ENCODE measurements at places on chromosomes 7 and 10.

GRCh38 chr10:127903789-127904188 lies 3.1 kb upstream of the PTPRE start:
- no peak for DNase-seq

- DNase-seq, result peak; percentile 52
Observed at GRCh38 chr7:28551331-28551730, 139.0 kb downstream of the CREB5 start.

GRCh38 chr7:12722636-12723605 lies 35.5 kb downstream of the ARL4A start:
- DNase-seq, result peak; percentile 5

DNA sequence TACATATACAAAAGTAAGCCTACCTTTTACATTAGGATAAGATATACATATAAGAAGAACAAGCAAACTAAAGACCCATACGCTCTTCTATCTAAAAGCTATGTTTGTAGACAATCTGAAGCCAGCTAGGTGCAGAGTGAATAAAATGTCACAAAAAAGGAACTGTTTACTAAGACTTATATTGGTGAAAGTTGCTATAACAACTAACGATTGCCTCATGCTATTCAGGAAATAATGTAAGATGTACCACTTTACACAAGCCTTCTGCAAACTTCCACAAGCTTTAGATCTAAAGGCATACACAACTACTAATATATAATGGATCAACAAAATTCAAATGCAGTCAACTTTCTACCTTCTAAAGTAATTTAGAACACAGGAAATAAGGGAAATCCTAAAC lies 175.1 kb downstream of the SRPK2 start:
- DNase-seq, result no peak

GRCh38 chr10:18214691-18215563 lies 74.7 kb downstream of the CACNB2 start:
- peak; percentile 73 for DNase-seq

DNA sequence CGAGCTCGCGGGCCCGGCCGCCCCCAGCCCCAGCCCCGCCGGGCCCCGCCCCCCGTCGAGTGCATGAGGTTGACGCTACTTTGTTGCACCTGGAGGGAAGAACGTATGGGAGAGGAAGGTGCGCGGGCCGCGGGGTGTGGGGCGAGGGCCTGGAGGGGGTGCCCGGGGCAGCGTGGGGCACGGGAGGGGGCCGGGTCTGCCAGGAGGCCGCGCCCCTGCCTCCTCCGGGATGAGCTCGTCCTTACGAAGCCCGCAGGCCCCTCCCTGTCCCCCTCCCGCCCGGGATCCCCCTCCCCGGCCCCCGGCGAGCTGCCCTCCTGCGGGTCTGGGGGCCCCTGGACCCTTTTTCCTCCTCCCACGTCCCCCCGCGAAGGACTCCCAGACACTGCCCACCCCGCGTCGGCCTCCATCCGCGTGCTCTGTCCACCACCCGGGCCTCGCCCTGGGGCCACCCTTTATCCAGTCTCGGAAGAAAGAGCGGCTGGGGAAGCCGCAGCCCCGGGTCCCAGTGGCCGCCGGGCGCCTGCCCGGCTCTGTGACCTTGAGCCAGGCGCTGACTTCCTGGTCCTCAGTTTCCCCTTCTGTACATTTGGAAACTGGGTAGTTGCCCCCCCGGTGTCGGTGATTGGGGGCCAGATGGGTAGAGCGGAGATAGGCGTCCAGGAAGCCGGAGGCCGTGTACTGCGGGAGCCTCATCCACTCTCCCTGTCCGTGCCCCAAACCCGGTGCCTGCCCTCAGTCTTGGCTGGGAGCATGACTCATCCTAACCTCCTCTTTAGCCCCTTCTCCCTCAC lies 521 bp downstream of the LIMK1 start:
- peak; percentile 59 for DNase-seq

GRCh38 chr7:96426027-96426426 lies 104.1 kb upstream of the SLC25A13 start:
- DNase-seq, result no peak

GRCh38 chr7:67301667-67302066 lies 305.0 kb downstream of the TYW1 start:
- DNase-seq, result peak; percentile 25

DNA sequence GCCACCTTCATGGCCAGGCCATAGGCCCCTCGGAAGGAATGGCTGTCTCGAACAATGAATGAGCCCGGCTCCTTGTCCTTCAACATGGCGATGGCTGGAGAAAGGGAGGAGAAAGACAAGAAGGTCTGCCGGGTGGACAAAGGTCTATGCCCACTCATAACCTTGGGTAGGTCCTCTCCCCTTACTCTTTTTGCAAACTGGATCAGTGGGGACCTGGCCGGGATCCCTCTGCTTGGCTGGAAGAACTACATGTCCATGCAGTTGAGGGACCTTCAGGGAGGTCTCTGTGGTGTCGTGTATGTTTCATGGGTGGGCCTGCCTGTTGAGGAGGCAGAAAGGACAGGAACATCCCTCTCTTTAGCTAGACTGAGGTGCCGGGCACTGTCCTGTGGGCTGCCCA lies 284.8 kb downstream of the TNS3 start:
- DNase-seq, result no peak

DNA sequence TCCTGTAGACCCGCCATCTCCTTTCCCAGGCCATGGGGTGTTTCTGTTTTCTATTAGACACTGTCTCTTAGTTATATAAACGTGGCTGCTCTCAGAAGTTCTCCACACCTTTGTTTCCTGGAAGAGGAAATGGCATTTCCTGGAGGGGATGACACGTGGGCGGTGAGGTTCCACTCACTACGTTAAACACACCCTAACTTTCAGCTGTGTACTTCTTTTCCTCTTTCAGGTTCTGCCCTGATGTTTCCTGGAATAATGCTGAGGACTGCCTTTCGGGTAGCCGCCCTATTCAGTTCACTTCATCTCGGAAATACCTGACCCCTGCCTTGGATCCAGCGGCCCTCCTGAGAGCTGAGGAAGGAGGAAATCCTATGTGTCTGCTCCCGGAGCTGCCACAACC lies 3.4 kb upstream of the PRKCQ start:
- DNase-seq, result no peak

DNA sequence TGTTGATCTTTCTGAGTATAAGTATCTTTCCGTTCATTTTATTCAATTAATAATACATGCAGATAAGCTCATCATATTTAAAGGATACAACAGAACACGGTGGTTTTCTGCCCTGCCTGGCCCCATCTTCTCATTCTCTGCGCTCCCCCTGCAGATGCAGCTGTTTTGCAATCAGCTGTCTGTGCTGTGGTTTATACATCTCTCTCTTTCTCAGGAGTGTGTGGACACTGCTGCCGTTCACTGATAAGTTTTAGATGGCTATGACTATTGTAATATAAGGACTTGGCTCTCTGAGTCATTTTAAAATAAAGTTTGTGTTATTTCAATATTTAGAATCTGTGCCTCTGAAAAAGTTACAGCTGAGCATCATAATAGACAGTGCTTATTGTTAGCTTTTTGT lies 54.5 kb downstream of the CUL1 start:
- DNase-seq, result peak; percentile 65

DNA sequence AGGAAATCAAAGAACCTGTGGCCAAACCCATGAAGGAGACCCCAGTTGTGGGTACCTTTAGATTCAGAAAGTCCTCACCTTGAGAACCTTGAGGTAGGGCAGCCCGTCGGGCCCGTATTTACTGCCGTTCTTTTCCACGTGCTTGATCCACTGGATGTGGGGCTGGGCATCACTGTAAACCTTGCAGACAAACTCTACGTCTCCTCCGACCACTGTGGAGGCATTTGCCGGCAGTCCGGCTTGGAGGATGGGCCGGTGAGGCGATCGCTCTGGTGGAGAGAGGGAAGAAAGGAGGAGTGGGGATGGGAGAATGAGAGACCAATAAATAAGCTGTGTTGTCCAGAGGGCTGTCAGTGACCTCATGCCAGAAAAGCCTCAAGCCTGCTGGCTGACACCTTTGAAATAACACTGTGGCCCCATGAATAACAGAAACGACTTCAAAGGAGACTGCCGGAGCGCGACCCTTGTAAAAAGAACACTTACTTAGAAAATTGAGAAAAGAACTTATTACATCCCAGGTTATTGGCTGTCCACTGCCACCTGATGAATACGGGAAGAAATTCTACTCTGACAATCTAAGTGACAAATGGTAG lies 78.2 kb downstream of the FGFR2 start:
- DNase-seq, result no peak

DNA sequence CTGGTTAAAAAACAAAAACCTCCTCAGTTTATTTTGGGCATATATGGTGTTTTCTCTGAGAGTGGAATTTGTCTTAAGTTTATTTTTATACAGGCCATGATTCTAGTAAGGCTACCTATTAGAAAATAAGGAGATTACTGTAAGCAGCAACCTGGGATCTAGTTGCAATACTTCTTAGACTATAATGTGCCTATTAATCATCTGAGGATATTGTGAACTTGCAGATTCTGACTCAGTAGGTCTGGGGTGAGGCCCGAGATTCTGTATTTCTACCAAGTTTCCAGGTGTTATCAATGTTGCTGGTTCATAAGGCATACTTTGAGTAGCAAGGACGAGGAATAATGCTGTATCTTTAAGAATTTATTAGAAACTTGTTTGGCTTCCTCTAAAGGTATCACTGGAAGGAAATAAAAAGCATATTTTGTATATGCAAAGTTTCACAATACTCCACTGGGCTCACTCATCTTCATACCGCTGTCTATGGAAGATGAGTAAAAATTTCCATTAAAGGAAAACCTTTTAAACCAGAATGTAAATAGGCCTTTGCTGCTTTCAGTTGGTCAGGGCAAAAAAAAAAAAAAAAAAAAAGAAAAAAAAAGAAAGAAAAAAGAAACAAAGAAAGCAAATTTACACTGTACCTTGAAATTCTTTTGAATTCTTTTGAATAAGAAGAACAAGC lies 105.8 kb downstream of the BMPER start:
- DNase-seq, result peak; percentile 48

- DNase-seq, result no peak
Observed at GRCh38 chr7:136555933-136556332, 312.5 kb upstream of the CHRM2 start.

- no peak for DNase-seq
Observed at GRCh38 chr7:35355911-35356310, 102.0 kb upstream of the TBX20 start.

- DNase-seq, result peak; percentile 11
Observed at GRCh38 chr10:18582803-18583202, 68.6 kb downstream of the NSUN6 start.

- DNase-seq, result peak; percentile 49
Observed at GRCh38 chr10:129545261-129545660, 78.2 kb downstream of the MGMT start.

GRCh38 chr7:22675917-22676343 lies 51.1 kb upstream of the IL6 start:
- DNase-seq, result peak; percentile 86

- DNase-seq, result no peak
Observed at GRCh38 chr10:133613699-133614098, 12.9 kb downstream of the FRG2B start.

- no peak for DNase-seq
Observed at GRCh38 chr10:12503311-12503710, 154.0 kb downstream of the CAMK1D start.

DNA sequence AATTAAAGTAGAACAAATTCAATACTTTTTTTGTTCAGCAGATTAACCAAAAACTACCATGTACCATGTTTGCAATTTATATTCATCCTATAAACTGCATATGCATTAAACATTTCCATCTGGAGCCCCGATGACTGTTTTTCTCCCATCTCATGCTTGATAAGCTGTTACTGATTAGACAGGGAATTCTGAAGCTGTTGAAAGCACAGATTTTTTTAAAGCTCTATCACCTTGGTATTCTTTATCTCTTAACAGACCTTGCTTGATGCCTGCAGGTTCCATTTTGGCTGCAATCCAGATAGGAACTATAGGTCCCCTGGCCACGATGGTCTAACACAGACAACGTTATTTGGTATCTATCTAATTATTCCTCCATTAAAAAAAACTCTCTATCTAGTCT lies 961.7 kb downstream of the CNTNAP2 start:
- DNase-seq, result no peak

- DNase-seq, result no peak
Observed at GRCh38 chr10:45495438-45496152, 121.6 kb downstream of the ALOX5 start.

- DNase-seq, result no peak
Observed at GRCh38 chr10:30125496-30125895, 66.1 kb upstream of the JCAD start.

GRCh38 chr10:115335366-115335765 lies 242.2 kb downstream of the ATRNL1 start:
- DNase-seq, result no peak

DNA sequence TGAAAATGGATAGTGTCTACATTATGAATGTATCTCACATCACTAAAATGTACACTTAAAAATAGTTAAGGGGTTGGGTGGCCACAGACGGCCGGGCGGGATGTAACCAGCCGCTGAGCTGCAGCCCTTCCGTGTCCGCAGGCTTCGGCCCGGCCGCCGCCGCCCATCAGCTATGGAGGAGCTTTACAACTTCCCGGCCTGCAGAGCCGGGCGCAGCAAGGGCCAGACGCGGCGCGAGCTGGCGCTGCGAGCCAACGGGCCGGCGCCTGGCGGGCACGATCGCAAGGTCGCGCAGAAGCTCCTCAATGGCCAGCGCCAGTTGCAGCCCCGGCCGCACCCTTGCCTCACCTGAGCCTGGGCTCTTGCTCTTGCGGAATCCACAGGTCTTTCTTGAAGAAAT lies 69.1 kb downstream of the KMT2C start:
- DNase-seq, result no peak

DNA sequence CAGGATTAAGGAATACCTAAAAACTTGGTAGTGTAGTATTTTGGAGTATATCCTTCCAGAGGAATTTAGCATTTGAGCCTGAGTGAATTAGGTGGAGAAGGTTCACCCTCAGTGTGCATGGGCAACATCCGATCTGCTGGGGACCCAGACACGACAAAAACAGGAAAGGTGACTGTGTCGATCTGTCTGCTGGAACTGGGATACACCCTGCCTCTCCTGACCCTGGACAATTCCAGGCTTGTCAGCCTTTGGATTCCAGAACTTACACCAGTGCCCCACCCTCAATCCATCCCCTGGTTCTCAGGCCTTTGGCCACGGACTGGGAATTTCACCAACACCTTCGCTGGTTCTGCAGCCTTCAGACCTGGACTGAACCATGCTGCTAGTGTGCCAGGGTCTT lies 41.9 kb downstream of the PTPRE start:
- no peak for DNase-seq

DNA sequence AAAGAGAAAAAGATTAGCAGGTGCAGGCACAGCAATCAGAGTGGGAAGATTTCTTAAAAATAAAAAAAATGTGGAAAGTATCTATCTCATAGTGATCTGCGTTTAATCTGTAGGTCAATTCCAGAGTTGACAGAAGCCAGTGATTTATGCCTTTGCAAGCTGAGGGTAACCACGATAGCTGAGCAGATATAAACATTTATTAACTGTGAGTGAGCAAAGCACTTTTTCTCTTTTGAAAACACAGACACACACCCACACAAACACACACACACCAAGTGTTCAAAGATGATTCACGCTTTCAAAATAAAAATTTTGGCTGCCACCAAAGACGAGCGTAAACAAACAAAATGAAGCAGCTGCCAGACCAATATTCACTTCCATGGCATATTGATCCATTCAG lies 243.2 kb upstream of the SLC26A5 start:
- DNase-seq, result peak; percentile 46

DNA sequence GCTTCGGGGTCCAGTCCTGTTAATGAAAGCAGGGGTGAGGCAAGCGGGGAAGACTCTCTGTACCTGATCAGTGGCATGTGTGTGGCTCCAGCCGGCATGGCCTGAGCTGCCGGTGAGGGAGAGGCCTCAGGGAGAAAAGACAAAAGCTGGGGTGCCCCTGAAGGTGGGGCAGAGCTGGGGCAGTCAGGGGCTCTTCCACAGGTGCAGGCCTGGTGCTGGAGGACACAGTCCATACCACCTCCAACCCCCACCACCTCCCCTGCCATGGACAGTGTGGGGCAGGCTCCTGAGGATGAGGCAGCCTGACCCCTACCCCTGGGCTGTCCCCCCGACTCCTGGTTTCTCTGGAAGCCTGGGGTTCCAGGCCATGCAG lies 129.5 kb downstream of the LHPP start:
- DNase-seq, result no peak

All from IMR-90 (cell line).